Chondrocyte (in vitro differentiated cells): ENCODE measurements at places on chromosomes 11 and 22. TPM values are rescaled to one million over a fixed set of nuclear protein-coding genes. Genes with fewer than 3 reads are reported as not detected.

The TSPAN32 gene
- total RNA-seq = not detected in 3 replicates

The RIMBP3B gene
- total RNA-seq = 0.15 to 0.67 TPM (median 0.27 TPM) in 3 replicates

The SHANK2 gene
- 0.53 to 1.6 TPM (median 0.97 TPM) in 3 replicates for total RNA-seq

The SCO2 gene
- 4.4 to 5.4 TPM in 2 of 3 replicates, not detected in the other for total RNA-seq

The ADM2 gene
- total RNA-seq = 1.5 to 46.5 TPM (median 46.5 TPM) in 3 replicates

The LINC01488 gene
- total RNA-seq = not detected in 3 replicates

The CELSR1 gene
- 27.9 to 42.7 TPM (median 29.8 TPM) in 3 replicates for total RNA-seq

The PGGHG gene
- total RNA-seq = 35.6 to 49.5 TPM (median 49.4 TPM) in 3 replicates

The COMT gene
- 66.6 to 186 TPM (median 177 TPM) in 3 replicates for total RNA-seq

The NAT10 gene
- 24.6 to 37.7 TPM (median 25.8 TPM) in 3 replicates for total RNA-seq

The NELL1 gene
- total RNA-seq = not detected in 3 replicates

The PICALM gene
- total RNA-seq = 319 to 358 TPM (median 328 TPM) in 3 replicates

DNA sequence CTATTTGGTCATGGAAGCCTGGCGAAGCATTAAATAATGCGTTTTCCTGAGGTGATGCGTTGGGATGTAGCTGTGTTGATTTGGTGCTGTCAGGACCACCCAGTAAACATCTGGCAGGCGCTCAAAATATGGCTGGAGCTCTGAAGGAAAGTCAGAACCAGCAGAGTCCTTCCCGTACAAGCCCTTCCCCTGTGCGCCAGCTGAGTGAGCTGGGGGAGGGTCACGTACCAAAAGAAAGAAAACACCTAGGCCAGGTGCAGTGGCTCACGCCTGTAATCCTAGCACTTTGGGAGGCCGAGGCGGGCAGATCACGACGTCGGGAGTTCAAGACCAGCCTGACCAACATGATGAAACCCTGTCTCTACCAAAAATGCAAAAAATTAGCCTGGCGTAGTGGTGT is 55.6 kb upstream of the CECR2 start:
- DNase-seq = no peak

DNA sequence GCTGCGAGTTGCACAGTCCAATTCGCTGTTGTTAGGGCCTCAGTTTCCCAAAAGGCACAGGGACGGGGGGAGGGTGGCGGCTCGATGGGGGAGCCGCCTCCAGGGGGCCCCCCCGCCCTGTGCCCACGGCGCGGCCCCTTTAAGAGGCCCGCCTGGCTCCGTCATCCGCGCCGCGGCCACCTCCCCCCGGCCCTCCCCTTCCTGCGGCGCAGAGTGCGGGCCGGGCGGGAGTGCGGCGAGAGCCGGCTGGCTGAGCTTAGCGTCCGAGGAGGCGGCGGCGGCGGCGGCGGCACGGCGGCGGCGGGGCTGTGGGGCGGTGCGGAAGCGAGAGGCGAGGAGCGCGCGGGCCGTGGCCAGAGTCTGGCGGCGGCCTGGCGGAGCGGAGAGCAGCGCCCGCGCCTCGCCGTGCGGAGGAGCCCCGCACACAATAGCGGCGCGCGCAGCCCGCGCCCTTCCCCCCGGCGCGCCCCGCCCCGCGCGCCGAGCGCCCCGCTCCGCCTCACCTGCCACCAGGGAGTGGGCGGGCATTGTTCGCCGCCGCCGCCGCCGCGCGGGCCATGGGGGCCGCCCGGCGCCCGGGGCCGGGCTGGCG is at the start of gene BCR:
Gene BCR, plus strand, starts transcription at position 209 of the 592 bp plus-strand sequence. CDS start 452 bp downstream, outside the sequence.
- DNase-seq = no peak

DNA sequence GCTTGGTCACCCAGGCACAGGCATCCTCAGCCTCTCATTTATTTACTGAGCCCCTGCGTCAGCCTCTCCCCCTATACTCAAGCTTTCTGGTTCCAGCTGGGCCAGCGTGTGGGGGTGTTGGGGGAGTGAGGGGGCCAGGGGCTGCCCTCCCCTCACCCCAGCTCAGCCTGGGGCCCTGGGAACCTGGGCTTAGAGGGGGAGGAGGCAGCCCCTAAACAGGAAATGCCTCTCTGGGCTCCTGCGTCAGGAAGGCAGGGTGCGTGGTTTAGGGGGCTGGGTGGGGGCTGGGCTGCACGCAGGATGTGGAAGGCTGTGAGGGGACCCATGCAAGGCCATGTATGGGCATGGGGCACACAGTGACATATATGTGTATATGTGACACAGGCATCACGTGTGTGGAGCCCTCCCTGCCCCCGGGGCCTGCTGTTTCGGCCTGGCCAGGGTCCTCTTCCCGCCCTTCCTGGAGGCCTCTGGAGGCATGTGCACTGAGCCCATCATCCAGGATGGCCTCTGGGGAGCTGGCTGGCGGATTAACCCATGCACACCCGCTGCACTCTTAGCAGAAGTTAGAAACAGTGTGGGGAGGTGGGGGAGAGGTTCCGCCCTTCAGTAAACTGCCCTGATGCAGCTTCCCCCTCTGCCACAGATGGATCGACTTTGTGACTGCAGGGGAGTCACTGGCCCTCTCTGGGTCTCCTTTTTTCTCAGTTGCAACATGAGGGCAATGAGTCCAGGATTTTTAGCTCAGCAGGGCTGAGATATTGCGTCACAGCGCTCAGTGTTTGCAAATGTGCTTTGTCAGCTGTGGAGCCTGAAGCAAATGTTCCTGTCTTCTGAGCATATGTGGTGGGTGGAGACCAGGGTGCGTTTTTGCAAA is 1.1 kb upstream of the CD248 start:
- DNase-seq = no peak

GRCh38 chr11:120516461-120517389 is 5.2 kb downstream of the GRIK4 start:
- DNase-seq = peak; percentile 86

DNA sequence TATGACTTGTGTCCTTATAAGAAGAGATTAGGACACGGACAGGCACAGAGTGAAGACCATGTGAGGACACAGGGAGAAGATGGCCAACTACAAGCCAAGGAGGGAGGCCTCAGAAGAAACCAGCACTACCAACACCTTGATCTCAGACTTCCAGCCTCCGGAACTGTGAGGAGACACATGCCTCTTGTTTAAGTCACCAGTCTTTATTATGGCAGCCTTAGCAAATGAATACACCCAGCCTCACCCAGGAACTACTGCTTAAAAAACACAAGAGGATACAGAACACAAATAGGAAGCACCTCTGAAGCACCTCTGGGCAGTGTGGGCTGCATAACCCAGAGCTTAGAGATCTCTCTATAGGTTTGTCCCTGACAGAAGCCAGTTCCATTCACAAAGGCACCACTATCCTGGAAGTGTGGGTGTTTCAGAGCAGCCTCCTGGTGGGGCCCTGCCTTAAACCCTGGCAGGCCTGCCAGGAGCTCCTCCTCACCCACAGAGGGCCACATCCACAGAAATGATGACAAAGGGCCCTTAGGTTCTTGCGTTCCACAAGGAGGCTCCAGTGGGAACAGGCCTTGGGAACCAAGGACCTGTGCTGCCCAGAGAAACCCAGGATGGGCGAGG is 58.8 kb downstream of the CHRDL2 start:
- DNase-seq = no peak

DNA sequence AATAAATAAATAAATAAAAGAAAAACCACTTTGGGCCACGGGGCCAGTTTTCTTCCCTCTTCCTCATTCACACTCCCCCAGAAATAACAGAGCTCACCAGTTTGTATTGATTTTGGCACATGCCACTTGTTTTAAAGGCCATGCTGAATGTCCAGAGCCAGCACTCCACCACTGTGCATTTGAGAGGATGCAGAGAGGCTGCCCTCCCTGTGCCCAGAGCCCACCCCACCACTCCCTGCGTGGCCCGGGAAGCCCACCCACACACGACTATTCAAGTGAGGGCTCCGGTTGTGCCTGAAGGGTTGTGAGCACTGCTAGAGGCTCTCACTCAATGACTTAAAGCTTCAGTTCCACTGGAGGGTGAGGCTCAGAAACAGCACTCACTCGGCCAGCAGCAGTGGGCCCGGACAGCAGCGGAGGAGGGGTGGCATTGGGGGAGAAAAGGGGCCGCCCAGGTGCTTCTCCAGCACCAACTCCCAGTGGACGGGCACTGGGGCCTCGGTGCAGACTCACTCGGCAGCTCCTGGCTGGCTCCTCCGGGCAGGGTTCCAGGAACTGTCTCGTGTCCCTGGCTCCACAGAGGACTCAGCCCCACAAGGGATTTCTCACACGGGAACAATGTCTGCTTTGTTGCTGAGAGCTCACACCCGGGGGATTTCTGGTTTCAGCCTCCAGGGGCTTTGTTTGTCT is 112.7 kb downstream of the SHANK2 start:
- no peak for DNase-seq

DNA sequence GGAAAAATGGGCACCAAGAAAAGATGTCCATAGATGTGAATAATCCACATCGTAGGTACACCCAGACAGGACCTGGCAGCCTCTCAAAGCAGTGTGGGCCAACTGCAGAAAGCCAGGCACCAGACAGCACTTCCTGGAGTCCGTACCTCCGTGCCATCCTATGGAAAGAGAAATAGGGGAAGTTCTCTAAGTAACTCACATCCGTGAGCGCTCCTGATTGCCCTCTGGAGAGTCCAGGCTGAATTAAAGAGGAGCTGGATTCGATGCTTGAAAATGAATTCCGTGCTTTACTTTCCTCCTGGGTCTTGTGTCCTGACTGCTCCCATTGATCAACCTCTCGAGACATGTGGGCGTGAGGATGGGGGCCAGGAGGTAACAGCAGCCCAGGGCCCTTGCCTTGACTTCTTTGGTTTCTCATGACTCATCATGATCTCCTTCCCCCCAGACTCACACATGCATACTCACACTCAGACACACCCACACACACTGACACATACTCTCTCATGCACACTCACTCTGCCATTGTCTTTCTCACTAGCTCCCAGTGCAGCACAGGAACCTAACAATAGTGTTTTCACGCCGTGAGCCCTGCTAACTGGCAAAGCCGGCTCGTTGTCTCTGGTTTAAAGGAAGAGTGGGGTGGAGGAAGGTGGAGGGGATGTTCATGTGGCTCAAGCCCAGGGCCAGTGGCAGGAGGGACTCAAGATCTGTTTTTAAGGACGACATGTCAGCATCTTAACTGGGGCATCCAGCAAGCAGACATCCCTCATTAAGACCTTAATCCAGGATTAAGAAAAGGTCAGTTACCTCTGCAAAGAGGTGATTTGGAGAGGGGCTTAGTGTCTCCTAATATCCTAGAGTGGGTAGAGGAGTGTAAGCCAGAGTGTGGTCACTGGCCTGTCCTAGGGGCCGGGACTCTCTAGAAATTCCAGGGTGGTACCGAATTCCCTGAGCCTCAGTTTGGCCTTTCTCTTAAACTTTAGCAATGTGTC is 104.2 kb downstream of the SCN3B start:
- DNase-seq = no peak

DNA sequence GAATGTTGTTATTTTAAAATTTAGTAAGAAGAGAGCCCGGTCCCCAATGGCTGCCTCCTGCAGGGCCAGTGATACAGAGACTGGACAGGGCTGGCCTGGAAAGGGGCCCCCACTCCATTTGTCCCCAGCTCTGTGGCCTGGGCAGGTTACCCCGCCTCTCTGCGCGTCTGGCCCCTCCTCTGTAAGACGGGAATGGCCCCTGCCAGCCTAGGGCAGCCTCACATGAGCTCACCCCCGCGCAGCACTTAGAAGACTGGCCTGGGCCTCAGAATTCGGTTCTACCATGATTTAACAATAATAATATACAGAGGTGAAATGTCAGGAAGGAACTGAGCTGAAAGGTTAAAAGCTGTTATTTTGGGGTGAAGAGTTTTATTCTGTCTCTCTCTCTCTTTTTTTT is 1.3 kb downstream of the APOBEC3G start:
- no peak for DNase-seq

GRCh38 chr11:6631361-6631890 is 12.2 kb upstream of the TPP1 start:
- no peak for DNase-seq

- DNase-seq = no peak
These were observed 5.2 kb downstream of the CCDC134 start for GRCh38 chr22:41805639-41806038.

GRCh38 chr11:127334466-127334865 is 333.9 kb upstream of the KIRREL3 start:
- no peak for DNase-seq

DNA sequence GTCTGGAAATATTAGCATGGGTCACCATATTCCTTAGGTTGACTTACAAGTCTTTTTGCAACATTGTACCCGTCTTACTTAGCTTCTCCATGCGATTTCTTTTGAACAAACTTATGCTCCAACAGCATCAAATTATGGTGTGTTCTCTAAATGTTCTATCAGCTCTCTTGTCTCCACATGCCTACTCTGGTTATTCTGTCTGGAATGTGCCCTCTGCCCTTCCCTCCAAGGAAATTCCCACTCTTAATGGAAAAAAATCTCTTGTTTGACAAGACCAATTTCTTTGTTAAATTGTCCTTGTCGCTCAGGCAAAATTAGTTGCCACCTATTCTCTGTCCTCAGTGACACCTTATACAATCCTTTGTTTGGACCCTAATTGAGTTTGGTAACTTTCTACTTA is 522.8 kb upstream of the LUZP2 start:
- DNase-seq = no peak

GRCh38 chr22:20242393-20243175 is 25.5 kb downstream of the RTN4R start:
- DNase-seq = no peak

GRCh38 chr11:3162410-3163240 is 2.5 kb downstream of the OSBPL5 start:
- no peak for DNase-seq

DNA sequence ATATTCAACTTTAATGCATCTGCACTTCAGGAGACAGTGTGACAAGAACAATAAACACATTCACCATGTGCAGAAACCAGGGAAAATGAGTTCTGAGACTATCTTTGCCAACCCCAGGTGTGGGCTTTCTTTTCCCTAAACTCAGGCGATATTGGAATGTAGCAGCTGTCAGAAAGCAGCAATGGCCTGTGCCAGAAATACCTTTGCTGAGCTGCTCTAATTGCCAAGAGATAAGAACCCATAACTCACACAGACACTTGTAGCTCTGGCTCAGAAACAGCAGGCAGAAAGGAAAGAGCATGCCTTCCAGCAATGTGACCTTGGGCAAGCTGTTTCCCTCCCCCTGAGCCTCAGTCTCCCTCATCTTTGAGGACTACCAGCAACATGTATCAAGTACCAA is 77.6 kb downstream of the PLEKHA7 start:
- no peak for DNase-seq

DNA sequence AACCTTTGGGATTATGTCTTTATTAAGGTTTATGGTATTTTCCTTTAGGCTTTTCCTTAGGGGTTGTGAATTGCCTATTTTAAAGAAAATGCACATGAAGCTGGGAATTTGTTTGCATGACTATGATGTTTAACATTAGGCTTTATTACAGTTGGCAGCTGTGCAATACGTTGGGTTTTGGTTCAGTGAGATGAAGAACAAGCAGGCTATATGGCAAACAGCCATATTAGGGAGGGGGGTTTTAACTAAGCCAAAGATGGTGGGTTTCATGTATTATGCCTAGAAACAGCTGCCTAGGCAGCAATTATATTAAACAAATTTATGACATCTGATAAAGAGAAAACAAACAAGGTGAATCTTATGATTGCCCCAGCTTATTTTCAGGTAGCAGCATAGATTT is 880.8 kb downstream of the FAM181B start:
- no peak for DNase-seq

GRCh38 chr11:96317571-96317970 is 25.4 kb downstream of the MAML2 start:
- DNase-seq = no peak

DNA sequence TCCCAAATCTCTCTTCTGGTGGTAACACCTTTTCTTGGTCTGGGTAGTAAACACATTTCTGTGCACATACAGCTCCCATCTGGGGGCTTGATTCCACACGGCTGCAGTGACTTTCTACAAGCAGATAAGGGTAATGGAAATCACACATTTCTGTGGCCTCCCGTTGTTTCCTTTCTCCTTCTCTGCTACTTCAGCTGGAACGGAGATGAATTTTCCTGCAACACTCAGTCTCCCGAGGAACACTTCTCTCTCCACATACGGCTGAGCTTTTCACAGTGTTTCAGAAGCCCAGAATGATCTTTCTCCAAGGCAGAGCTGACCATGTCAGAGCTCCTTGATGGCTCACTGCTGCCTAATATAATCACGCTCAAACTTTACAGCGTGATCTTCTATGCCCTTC is 364.3 kb upstream of the NARS2 start:
- no peak for DNase-seq
